Fibroblast of villous mesenchyme (primary cell): ENCODE measurements at places on chromosomes 12 and 14. TPM values are rescaled to one million over a fixed set of nuclear protein-coding genes. Genes with fewer than 3 reads are reported as not detected.

OTOGL gene
- under 0.01 TPM in 2 replicates for total RNA-seq

- DNase-seq = peak; percentile 66
Measured at GRCh38 chr12:102484428-102484958, 4.1 kb upstream of the IGF1 start.

DNA sequence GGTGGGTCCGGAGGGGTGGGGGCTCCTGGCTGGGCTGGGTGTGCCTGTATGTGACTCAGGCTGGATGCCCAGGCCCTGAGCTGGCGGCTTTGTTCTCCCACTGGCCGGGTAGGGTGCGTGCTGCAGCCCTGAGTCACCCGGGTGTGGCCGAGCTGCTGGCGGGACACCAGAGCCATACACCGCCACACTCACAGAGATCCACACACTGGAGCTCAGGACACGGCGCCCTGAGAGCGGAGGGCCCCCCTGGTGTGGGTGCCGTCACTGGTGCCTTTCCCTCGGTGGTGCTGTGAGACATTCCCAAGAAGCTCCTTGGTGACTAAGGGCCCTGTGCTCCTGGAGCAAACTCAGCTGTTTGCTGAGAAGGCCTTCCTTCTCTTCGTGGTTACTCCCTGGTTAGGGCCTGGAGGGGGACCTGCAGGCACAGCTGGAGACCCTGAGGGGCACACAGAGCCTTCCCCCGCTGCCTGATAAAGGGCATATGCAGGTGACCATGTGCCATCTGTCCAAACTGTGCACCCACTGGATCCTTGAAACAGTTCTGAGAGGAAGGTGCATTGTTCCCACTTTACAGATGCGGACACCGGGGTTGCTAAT is 44.3 kb downstream of the KRT80 start:
- peak; percentile 97 for DNase-seq

- DNase-seq = no peak
Measured at GRCh38 chr12:50992819-50993218, 33.4 kb downstream of the SLC11A2 start.

- DNase-seq = no peak
Measured at GRCh38 chr14:54116198-54116885, 159.7 kb upstream of the BMP4 start.

GRCh38 chr12:124992874-124993625 is 395 bp upstream of the BRI3BP start:
- DNase-seq = peak; percentile 49

DNA sequence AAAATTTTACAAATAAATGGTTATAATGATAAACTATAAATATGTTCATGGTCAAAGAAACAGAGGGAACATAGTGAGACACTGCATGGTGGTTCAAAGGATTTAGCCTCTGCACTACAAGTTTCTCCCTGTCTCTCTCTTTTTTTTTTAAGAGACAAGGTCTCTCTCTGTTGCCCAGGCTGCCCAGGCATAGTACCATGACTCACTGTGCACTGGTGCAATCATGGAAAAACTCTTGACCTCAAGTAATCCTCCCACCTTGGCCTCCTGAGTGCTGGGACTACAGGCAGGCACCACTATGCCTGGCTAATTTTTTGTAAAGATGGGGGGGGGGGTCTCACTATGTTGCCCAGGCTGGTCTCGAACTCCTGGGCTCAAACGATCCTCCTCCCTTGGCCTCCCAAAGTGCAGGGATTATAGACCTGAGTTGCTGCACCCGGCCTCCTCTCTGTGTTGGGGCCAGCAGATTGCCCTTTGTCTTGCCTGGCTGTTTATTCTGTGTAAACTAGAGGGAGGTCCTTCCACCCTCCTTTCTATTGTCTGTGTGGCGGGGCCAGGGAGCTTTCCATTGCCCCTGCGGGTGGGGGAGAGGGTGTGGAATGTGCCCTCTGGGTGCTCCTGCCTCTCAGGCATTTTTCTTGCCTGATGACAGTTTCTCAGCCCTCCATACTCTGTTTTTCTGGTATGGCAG is 22.1 kb downstream of the MTHFD1 start:
- peak; percentile 49 for DNase-seq

- no peak for DNase-seq
Measured at GRCh38 chr14:60695327-60695726, 28.8 kb downstream of the SIX4 start.

DNA sequence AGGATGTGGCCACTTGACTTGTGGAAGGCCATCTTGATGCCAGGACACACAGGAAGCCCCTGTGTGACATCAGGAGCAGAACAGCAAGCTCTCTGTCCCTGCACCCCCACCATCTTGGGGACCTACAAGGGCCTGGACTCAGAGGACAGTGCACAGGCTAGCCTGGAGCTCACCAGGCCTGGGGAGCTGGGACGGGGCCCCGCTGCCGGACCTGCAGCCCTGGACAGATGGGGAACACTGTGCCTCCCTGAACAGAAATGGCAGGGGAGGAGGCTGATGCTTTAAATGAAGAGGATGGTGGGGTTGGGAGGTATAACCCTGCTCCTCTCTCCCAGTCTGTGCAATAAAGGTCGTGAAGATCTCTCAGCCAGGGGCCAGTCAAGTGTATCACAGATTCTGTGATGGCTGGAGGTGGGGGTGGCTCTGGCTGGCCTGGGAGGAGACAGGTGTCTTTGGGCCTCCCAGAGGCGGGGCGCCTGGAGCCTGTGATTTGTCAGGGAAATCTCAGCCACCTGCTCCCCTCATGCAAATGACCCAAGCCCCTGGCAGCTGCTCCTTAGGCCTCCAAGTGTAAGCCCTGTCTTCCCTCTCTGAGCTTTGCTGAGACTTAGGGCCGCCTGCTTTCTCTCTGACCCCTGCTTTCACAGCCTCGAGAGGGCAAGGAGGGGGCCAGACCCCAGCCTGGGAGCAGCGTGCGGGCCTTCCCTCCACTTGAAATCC is 1.1 kb upstream of the GNB3 start:
- DNase-seq = no peak

CD69 gene
- not detected in 2 replicates for total RNA-seq

DNA sequence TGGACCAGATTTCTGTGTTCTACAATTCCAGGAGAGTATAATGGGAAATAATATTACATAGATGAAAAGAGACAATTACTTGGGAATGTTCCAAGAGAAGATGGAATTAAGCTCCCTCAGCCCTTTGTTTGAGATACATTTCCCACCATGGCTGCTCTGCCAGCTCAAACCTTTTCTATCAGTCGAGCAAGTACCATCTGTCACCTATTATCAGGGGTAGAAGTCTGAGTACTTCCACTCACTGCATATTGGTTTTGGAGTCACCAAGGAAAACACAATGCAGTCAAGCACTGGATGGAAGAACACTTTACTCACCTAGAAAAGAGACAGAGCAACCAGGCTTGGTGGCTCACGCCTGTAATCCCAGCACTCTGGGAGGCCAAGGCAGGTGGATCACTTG is 270.4 kb upstream of the FAR2 start:
- no peak for DNase-seq

TAS2R8 gene
- 0.32 and 0.43 TPM in 2 replicates for total RNA-seq

GRCh38 chr12:68222326-68222725 is 3.3 kb downstream of the IL26 start:
- no peak for DNase-seq

DNA sequence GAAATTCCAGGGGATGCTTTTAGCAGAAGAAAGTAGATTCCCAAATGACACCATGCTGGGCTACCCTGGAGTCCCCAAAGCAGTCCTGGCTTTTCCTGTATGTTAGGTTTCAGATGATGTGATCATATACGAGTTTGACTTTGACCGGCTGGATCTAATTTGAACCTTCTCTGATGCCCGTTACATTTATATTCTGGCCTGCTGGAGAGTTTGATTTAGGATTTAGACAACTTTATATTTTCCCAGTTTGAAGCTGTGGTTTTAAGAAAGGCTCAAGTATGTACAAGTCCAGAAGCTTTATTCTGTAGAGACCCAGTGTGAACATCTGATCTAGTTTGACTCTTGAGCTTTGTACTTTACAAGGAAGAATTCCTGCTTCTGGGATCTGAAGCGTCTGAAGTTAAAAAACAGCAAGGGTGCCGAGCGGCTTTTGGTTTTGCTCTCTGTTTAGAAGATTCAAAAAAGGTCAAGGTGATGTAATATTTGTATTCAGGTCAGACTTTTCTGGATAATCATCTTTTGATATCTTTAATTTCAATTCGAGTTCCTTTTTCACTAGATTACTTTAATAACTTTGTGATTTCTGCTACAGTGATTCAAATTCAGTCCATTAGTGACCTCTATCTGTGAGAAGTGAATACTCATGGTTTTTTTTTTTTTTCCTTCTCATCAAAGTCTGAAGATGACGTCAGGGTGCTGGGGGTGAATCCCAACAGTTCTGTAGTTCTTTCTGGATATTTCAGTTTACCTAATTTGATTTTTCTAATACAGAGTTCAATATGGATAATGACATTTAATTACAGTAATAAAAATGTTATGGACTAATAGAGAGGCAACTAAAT is 6.3 kb downstream of the FLRT2 start:
- peak; percentile 74 for DNase-seq

DNA sequence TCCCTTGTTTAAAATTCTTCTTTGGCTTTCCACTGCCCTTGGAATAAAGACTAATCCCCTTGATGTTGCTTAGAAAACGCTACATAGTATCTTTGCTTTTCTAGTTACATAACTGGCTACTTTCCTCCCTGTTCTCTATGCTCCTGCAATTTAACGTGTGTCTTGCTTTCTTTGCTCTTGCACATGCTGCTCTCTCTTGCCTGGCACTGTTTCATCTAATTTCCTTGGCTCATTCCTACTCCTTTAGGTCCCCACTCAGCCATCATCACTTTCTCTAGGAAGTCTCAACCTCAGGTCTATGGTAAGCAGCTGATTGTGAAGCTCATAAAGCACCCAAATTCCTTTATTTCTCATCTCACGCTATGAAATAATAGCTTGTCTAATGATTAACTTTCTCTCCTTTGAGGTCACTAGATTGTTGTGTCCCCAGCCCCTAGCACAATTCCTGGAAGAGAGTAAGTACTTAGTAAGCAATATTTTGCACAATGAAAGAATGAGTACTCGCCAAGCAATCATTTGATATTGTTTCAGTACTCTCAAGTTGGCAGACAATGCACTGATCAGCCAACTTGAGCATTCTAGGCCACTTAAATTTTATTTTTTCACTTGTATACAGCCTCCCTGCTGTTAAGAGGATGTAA is 3.3 kb downstream of the ALDH6A1 start:
- no peak for DNase-seq

DNA sequence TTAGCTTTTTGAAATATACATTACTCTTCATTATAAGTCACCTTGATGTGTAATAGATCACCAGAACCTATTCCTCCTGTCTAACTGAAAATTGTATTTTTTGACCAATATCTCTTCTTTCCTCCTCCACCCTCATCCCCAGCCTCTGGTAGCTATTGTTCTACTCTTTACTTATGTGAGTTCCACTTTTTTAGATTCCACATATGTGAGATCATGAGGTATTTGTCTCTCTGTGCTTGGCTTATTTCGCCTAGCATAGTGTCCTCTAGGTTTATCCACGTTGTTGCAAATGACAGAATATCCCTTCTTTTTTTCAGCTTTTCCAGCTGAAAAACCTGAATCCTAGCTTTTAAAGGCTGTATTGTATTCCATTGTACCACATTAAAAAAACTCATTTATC is 82.1 kb downstream of the MIPOL1 start:
- DNase-seq = no peak

IKZF4 gene
- total RNA-seq = 1.3 and 3.5 TPM in 2 replicates

ACRBP gene
- total RNA-seq = 0.64 TPM in 1 of 2 replicates, not detected in the other

DNA sequence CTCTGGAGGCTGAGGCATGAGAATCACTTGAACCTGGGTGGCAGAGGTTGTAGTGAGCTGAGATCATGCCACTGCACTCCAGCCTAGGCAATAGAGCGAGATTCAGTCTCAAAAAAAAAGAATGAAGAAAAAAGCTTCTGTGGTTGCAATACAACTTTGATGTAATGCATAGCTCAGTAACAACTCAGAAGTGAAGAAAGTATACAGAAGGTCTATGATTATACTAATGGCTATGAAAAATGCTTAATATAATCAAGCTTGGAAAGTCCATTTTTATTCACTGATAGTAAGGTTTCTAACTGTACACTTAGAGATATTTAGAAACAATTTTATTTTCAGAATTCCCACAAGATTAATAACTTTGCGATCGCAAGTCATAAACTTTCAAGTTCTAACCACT is 88.2 kb upstream of the FRMD6 start:
- DNase-seq = no peak

GRCh38 chr12:4261655-4262054 is 11.9 kb upstream of the CCND2 start:
- no peak for DNase-seq

DNA sequence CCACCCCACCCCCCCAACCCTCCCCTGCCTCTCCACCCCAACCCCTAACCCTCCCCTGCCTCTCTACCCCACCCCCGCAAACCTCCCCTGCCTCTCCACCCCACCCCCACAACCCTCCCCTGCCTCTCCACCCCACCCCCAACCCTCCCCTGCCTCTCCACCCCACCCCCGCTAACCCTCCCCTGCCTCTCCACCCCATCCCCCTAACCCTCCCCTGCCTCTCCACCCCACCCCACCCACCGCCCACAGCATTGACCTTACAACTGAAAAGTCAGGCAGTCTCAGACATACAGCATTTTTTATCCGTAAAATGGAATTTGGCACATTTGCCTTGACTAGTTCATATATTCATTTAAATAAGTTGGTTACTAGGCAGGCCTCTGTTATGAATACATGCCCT is 38.6 kb upstream of the ACTN1 start:
- DNase-seq = no peak

RASSF8 gene
- total RNA-seq = 60.6 and 127 TPM in 2 replicates

GPRC5A gene
- total RNA-seq = 25.8 and 127 TPM in 2 replicates

- DNase-seq = no peak
Measured at GRCh38 chr12:28303192-28303591, 112.9 kb downstream of the CCDC91 start.

GRCh38 chr12:40648519-40648918 is 43.7 kb upstream of the CNTN1 start:
- DNase-seq = no peak

DNA sequence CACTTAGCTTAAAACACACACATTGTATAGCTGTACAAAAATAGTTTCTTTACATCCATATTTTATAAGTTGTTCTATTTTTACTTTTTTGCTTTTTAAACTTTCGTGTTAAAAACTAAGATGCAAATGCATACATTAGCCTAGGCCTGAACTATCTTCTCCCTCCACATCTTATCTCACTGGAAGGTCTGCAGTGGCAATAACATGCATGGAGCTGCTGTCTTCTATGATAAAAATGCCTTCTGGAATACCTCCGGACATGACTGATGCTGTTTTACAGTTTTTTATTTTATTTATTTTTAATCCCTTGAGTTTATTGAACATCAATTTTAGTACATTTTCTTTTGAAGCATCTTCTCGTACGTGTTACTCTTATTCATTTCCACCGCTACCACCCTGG is 112.3 kb upstream of the TSPAN8 start:
- DNase-seq = no peak

GRCh38 chr12:53496752-53497032 is 2.6 kb downstream of the MAP3K12 start:
- DNase-seq = peak; percentile 59

- DNase-seq = peak; percentile 97
Measured at GRCh38 chr14:60151715-60152114, 13.5 kb downstream of the DHRS7 start.

P2RX7 gene
- 0.43 and 0.64 TPM in 2 replicates for total RNA-seq

DNA sequence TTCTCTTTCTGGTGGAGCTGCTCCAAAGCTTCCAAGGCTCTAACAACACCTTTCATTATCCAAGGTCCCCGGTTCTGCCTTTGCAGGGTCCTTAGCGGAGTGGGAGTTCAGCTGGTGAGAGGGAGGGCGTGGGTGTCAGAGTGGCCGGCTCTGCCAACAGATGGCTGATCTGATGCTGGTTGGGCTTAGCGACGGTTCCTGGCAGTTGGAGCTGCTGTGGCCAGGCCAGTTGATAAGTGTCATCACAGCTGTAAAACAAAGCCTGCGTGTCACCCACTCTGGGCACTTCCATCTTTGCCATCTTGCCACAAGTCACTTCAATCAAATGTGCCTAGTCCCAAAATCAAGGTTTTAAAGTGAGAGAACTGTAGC is 36.3 kb downstream of the RIN3 start:
- peak; percentile 18 for DNase-seq

TAS2R43 gene
- 3.5 and 4.5 TPM in 2 replicates for total RNA-seq

ASCL1 gene
- not detected in 2 replicates for total RNA-seq
